NCI-H1436 treated with DMSO at 0.1 percent for 48 hours (cell line): ENCODE measurements at places on chromosomes 11 and 22.

DNA sequence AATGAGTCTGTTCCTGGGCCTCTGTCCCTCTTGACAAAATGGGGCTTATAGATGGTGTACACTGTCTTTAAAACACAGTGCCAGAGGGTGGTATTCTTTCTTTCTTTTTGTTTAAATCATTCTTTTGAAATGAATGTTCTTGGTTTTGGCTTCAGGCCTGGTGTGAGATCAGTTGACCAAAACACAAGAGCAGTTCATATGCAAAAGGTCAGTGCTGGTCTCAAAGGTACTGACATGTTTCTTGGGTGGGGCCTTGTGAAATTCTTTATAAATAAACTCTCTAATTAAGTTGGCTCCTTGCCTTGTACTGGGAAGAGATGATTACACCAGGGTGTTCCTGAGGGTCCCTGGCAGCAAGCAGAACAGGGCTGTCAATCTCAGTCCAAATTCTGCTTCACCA, 110.0 kb downstream of the FBXO7 start:
- DNase-seq: no peak

GRCh38 chr11:67248653-67249052, 17.6 kb upstream of the GRK2 start:
- DNase-seq: no peak

DNA sequence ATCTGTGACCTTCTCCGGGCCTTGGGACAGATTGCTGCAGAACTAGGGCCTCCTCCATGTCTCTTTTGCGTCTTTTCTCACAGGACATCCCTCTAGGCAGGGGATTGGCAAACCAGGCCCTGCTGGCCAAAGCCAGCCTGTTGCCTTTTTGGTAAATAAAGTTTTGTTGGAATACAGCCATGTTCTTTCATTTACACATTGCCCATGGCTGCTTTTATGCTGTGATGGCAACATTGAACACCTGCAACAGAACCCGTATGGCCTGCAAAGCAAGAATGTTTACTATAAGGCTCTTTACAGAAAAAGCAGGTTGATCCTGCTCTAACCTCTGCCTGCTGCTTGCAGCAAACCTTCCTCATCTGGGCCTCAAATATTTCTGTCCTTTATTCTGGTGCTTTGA, 56.8 kb upstream of the B3GAT1 start:
- DNase-seq: no peak

- no peak for DNase-seq
Observed at GRCh38 chr11:1354125-1354938, 35.4 kb upstream of the BRSK2 start.

DNA sequence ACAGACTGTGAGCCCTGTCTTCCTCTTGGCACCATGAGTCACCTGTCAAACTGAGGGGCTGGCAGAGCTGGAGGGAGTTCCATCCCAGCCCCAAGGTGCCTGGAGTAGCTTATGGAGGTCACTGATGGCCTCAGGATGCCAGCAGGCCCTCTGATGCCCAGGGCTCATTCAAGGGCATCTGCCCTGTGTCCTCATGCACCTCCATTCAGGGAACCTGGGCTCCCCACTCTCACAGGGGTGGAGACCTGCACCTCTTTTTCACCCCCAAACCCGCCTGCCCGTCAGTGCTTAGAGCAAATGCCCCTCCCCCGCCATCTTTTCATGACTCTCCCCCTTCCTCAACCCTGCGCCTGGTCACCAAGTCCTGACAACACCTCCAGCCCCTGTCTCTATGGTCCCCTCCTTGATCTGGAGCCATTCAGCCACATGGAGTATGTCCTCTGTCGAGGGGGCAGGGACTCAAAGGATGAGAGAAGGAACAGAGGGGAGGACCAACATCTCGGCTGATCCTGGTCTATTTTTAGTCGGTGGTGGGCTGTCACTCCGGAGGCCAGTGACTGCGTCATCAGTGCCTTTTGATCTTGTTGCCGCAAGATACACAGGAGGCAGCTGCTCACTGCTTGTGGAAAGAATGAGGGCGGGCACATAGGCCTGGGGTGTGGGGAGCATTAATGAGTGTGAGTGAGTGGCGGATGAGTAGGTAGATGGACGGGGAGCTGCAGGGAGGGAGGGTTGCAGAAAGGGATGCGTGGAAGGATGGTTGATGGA, 72.2 kb downstream of the CDKN1C start:
- DNase-seq: no peak

DNA sequence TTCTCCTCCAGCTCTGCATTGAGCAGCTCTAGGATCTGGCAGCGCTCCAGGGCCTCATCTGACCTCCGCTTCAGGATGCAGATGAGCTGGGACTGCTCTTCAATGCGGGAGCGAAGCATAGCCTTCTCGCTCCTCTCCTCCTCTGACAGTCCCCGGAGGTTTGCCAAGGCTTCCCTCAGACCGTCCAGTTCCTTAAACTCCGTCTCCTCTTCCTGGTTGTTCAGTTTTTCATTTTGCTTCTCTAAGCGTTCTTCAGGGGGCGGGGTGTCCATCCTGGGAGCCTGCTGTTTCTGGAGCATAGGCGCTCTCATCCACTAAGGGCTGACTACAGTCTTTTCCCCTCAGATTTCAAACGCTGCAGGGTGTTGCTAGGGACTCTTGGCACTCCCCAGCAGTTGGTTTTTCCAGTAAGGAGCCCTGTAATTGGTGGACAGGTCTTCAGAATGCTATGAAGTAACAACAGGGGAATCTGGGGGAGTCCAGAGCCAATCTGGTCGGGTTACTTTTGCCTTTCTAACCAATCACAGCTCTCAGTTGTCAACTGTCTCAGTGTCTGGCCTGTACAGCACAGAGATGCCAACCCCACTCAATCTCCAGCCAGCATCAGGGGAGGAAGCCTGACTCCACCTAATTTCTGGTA, at the start of gene CCDC89:
Gene CCDC89, minus strand, starts transcription at position 376 of the 640 bp plus-strand sequence. Its CDS starts 65 bp downstream, at position 311.
- peak; percentile 93 for DNase-seq

DNA sequence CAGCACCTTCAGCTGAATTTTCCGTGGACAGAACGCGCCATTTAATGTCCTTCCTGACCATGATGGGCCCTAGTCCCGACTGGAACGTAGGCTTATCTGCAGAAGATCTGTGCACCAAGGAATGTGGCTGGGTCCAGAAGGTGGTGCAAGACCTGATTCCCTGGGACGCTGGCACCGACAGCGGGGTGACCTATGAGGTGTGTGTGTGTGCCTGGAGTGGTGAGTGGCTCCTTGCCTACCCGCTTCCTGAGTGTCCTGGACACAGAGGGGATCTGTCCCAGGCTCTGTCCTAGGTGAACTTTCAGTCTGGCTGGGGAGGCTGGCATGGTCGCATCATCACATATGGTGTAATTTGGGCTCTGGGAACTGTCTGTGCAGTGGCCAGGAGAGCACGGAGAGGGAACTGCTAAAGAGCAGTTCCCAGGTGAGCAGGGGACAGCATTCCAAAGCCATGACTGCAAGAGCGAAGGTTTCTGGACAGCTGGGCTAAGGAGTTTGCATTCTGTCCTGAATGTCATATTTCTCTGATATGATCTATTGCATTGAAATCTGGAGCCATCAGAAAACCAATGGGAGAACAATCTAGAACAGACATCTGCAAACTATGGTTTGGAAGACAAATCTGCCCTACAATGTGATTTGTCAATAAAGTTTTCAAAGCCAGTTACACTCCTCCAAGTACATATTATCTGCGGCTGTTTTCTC, 104.3 kb downstream of the RRAS2 start:
- no peak for DNase-seq

GRCh38 chr11:46272816-46273427, 4.5 kb upstream of the CREB3L1 start:
- DNase-seq: no peak

GRCh38 chr11:27998552-27998951, 109.4 kb downstream of the KIF18A start:
- no peak for DNase-seq

DNA sequence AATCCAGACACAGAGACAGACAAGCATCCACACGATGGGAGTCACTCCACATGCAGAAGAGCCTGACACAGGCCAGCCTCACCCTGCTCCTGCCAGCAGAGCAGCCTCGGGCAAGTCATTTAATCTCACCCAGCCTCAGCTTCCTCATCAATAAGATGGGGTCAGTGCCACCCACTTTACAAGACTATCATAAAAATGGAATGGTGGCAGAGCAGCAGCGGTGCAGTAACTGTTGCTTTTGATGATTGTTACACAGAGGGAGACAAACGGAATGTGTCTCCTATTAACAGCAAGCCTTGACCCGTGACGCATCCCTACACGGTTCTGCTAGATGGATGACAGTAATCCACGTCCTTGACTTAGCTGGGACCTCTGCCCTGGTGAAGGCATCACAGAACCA, 26.0 kb upstream of the ARFGAP3 start:
- DNase-seq: no peak

- DNase-seq: no peak
Observed at GRCh38 chr22:36009085-36009484, 19.5 kb downstream of the RBFOX2 start.

DNA sequence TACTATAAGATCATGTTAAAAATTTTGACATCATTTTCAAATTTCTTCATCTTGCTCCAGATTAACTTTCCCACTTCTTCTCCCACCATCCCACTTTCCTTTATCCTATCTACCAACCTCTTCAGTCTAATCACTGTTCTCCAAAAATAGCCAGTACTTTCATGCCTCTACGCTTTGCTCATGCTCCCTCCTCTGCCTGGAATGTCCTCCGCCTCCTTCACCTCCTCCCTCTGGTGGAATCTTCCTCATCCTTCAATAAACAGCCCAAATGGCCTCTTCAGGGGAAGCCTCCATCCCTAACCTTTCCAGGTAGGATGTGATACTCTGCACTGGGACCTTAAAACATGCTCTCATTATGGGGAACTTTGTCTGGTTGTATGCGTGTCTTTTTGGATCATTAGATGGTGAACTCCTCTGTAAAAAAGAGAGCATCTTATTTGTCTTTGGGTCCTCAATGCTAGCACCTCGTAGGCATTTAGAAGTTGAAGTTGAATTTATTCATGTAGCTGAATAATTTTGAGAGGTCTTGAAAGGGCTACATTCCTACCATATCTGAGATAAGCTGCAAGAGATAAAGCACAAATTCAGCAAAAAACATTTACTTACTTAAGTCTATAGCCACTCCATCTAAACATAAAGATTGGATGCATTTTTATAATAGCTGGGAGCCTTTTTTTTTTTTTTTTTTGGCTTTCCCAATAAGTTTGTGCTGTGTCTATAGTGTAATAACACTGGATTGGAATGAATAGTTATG, 8.0 kb upstream of the CSRP3 start:
- DNase-seq: no peak

DNA sequence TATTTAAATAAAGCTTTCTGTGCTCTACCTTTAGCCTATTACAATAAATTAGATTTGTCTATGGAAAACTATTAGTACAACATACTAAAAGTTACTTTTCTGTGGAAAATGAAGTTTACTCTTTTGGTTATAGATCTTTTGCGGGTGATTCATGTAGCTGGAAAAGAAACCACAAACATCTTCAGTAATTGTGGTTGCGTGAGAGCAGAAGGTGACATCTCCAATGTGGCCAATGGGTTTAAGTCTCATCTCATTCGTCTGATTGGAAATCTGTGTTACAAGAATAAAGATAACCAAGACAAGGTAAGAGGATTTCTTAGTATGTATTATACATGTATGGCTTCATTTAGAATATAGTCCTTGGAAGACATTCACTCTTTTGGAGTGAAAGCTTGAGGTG, 68.6 kb downstream of the ATXN10 start:
- no peak for DNase-seq

GRCh38 chr11:7637447-7638157, 35.7 kb downstream of the CYB5R2 start:
- no peak for DNase-seq
